ENCODE measurements at places on chromosomes 12 and 14.

- DNase-seq: no peak
Measured at GRCh38 chr12:62728741-62729140, 206.2 kb downstream of the PPM1H start.

GRCh38 chr14:77200406-77200985 is 18.9 kb downstream of the TMEM63C start:
- no peak for DNase-seq

- no peak for DNase-seq
Measured at GRCh38 chr12:3103806-3104205, 26.6 kb downstream of the TSPAN9 start.

DNA sequence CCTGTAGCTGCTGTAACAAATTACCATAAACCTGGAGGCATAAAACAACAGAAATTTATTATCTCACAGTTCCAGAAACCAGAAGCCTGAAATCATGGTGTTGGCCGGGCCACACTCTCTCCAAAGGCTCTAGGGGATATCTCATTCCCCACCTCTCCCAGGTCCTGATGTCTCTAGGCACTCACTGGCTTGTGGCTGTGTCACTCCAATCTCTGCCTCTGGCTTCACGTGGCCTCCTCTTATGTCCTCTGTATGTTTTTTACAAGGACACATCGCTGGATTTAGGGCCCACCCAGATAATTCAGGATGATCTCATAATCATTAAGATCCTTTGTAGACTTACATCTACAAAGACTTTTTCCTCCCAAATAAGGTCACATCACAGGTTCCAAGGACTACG is 8.0 kb downstream of the GALNT4 start:
- DNase-seq: no peak

GRCh38 chr12:123934016-123934620 is 38.5 kb downstream of the CCDC92 start:
- no peak for DNase-seq

- no peak for DNase-seq
Measured at GRCh38 chr14:68814238-68814538, 21.3 kb upstream of the ZFP36L1 start.

- DNase-seq: no peak
Measured at GRCh38 chr14:70595443-70596185, 4.8 kb downstream of the MED6 start.

DNA sequence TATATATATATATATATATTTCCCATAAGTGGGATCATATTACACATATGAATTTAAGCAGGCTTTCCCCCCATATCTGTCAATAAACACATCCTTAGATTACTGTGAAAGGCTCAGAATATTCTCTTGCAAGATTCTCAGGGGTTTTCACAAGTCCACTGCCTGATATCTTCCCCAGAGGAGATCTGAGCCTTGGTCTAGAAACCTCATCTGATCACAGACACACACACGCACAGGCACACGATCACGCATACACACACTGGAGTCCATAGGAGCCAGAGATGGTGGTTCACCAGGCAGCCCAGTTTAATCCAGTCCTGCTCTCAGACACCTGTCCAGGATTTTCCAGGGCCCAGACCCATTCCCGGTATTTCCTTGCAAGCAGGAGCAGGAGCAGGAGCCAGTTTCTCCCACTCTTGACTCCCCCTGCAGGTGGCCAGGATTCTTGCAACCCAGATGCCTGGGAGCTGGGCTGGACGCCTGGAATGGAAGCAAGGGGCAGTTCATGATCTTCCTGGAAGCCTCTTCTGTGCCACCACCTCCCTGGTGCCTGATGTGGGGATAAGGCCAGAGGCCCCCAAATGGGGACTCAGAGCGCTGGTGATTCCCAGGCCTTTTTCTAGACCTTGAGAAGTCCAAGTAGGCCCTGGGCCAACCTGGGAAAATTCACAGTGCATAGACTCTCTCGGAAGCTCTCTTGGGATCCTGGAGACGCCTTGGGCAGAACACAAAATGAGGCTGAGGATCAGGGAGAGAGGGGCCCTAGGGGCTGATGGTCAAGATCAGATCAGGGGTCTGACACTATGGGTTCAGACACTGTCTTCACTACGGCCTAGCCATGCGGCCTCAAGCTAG is 16.5 kb upstream of the KRT78 start:
- peak; percentile 71 for DNase-seq

- DNase-seq: no peak
Measured at GRCh38 chr14:71560751-71561150, 371.5 kb upstream of the RGS6 start.

GRCh38 chr14:84375235-84375634 is 1154.7 kb upstream of the FLRT2 start:
- DNase-seq: peak; percentile 60

DNA sequence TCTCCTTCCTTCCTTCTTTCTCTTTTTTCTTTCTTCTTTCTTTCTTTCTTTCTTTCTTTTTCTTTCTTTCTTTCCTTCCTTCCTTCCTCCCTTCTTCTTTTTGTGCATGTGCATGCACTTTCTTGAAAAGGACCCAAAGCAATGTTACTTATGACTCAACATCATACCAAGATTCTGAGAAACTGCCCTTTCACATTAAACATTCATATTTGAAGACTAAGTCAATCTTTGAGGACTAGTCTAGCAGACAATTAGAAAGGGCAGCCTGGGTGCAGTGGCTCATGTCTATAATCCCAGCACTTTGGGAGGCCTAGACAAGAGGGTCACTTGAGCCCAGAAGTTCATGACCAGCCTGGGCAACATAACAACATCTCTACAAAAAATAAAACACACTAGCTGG is 212.8 kb upstream of the KITLG start:
- DNase-seq: peak; percentile 61

DNA sequence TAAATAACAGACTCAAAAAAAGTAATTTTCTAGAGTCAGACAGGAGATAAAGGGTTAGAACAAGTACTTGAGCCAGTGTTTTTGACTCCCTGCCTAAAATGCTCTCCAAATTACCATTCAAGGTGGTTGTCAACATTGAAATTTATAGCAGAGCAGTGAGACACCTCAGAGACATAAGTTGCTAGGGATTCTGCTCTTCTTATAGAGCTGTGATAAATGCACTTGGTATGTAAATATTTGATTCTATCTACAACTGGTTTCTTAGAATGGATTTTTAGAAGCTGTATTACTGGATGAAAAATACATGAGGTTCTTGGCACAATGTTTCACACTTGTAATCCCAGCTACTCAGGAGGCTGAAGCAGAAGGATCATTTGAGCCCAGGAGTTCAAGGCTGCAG is 83.9 kb upstream of the OSBPL8 start:
- peak; percentile 20 for DNase-seq

GRCh38 chr14:69135133-69135532 is 17.8 kb downstream of the DCAF5 start:
- no peak for DNase-seq

- peak; percentile 68 for DNase-seq
Measured at GRCh38 chr12:43029971-43030370, 440.4 kb upstream of the PRICKLE1 start.

DNA sequence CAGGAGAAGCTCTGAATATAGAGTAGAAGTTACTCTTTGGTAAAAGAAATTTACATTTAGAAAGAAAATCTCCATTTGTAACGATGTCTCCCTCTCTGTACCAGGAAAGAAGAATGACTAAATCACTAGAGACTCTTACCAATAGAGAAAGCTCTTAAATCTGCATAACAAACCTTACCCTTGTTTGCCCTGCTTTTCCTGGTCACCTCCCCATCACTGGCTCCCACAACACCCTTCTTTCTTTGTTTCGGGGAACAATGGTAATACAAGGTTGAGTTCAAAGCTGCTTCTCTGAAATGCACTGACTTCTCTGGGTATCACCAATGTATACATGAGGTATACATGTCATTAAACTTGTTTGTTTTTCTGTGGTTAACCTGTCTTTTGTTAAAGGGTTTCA is 351.1 kb upstream of the FLRT2 start:
- no peak for DNase-seq

GRCh38 chr12:125114365-125115141 is 49.3 kb downstream of the AACS start:
- no peak for DNase-seq

- peak; percentile 97 for DNase-seq
Measured at GRCh38 chr12:7498809-7499208, 4.8 kb downstream of the CD163 start.

GRCh38 chr12:96902076-96902475 is 5.0 kb upstream of the NEDD1 start:
- DNase-seq: no peak

Data from fibroblast of skin of scalp (primary cell).